ENCODE measurements at places on chromosomes 1 and 21. TPM values are rescaled to one million over a fixed set of nuclear protein-coding genes. Genes with fewer than 3 reads are reported as not detected.

The CHIA gene
- not detected for total RNA-seq

The AHDC1 gene
- 38.8 TPM for total RNA-seq

The GJA9 gene
- total RNA-seq = not detected

The TCP10L gene
- 5.5 TPM for total RNA-seq

The PAQR7 gene
- 5.6 TPM for total RNA-seq

The MPL gene
- total RNA-seq = 0.93 TPM

The CEP85 gene
- total RNA-seq = 27.4 TPM

The ATP1A1 gene
- 143 TPM for total RNA-seq

The AK2 gene
- 114 TPM for total RNA-seq

The SLC25A34 gene
- total RNA-seq = 3.4 TPM

Data from camera-type eye (tissue), 1 donor.